ENCODE measurements at places on chromosomes 2 and 18. TPM values are rescaled to one million over a fixed set of nuclear protein-coding genes. Genes with fewer than 3 reads are reported as not detected.

GPR45 gene
- total RNA-seq: 0.22 TPM

STPG4 gene
- 1.6 TPM for total RNA-seq

STAMBP gene
- total RNA-seq: 24.3 TPM

KIF5C gene
- total RNA-seq: 0.14 TPM

SERPINB12 gene
- not detected for total RNA-seq

NAT8 gene
- not detected for total RNA-seq

TEX44 gene
- total RNA-seq: not detected

MC4R gene
- total RNA-seq: not detected

UGT1A4 gene
- not detected for total RNA-seq
